Activated CD4-positive, alpha-beta memory T cell treated with anti-CD3 and anti-CD28 coated beads, Interleukin-2, amount 10 ng/mL, durations not matched to agents 7 days and 5 days (primary cell): ENCODE measurements at places on chromosomes 1 and 21. TPM values are rescaled to one million over a fixed set of nuclear protein-coding genes. Genes with fewer than 3 reads are reported as not detected.

CELA2A gene
- total RNA-seq = not detected

ST6GALNAC5 gene
- total RNA-seq = not detected

DNA sequence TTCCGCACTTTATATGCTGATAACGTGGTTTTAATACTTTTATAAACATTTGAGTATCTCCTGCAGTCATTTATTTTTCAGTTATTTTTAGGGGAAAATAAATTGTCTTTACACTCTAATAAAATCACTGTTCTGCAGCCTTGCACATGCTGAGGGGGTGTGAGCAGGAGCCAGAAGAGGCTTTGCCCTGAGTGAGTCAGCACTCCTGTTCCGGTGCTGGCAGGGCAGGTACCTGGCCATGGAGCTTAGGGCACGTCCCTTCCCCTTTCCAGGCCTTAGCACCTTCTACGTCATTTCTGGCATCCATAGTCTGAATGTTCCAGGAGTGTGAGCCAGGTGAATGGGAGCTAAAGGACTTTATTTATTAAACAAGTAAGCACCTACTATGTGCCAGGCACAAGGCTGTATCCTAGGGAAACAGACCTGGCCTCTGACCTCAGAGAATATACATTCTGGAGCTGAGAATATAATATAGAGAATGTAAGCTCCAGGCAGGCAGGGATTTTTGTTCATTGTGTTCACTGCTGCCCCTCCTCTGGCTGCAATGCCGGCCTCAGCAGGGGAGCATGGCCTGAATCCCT lies 402.9 kb downstream of the PTPRU start:
- no peak for DNase-seq
- H3K4me1 ChIP-seq = no peaks in the 10 kb centered on the region
- H3K27me3 ChIP-seq = peaks cover 6% of the 10 kb centered on the region

DNA sequence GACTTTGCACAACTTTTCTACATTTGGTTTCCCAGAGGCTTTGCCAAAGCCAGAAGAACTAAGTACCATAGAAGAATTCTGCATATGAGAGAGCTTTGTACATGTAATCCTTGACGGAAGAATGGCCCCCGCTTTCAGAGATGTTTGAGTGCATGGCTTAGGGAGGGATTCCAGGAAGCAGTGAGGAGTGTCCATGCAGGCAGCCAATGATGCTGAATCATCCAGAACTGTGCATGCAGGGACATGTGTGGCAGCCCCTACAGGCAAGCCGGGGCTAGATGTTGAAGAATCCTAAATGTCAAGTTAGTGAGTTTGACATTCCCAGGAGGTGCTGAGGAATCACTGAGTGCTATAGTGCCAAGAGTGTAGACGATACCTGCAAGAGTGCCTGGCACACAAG lies 9.9 kb upstream of the HAO2 start:
- H3K36me3 ChIP-seq = no peaks in the 10 kb centered on the region
- peaks cover 4% of the 10 kb centered on the region for H3K27me3 ChIP-seq
- DNase-seq = no peak

DNA sequence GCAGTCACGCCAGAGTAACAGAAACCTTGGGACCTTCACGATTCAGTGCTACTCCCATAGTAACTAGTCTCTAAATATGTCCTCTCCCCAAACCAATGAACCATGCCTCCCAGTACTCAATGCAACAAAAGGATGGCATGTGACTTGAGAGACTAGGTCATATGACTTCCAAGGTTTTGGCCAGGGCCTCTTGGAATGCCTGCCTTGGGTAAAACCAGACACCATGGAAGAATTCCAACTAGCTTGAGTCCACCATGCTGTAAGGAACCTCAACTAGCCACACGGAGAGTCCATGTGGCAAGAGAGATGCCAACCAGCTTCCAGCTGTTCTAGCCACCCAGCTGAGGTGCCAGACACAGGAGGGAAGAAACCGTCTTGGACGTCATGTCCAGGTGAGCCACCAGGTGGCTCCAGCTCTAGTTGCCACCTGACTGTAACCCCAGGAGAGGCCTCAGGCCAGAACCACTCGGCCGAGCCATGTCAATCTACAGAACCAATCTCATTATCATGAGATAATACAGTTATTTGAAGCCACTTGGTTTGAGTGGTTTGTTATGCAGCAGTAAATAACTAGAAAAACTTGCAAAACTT lies 115.0 kb downstream of the SYF2 start:
- H3K4me1 ChIP-seq = peaks cover 23% of the 10 kb centered on the region
- H3K36me3 ChIP-seq = no peaks in the 10 kb centered on the region
- no peak overlapping the region for H3K4me3 ChIP-seq
